ENCODE measurements at places on chromosomes 11 and 22. TPM values are rescaled to one million over a fixed set of nuclear protein-coding genes. Genes with fewer than 3 reads are reported as not detected.

GRCh38 chr11:65107078-65107477, 4.6 kb upstream of the TM7SF2 start:
- no peak for DNase-seq

DNA sequence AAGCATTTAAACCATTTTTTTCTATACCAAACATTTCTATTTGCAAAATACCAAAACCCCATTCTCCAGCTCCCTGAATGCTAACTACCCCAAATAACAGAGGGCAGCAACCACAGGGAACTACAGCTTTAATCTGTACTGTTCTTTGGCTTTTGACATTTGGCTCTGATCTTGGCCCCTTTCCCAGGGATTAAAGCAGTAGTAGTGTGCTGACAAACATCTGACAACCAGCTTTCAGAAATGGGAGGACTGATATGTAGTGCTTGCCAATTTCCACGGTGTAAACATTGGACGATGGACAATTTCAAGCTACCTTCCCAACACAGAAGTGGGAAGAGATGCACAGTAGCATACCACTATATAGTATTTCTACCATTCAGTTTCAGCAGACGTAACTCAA, 88.4 kb upstream of the TEAD1 start:
- DNase-seq, result no peak

DNA sequence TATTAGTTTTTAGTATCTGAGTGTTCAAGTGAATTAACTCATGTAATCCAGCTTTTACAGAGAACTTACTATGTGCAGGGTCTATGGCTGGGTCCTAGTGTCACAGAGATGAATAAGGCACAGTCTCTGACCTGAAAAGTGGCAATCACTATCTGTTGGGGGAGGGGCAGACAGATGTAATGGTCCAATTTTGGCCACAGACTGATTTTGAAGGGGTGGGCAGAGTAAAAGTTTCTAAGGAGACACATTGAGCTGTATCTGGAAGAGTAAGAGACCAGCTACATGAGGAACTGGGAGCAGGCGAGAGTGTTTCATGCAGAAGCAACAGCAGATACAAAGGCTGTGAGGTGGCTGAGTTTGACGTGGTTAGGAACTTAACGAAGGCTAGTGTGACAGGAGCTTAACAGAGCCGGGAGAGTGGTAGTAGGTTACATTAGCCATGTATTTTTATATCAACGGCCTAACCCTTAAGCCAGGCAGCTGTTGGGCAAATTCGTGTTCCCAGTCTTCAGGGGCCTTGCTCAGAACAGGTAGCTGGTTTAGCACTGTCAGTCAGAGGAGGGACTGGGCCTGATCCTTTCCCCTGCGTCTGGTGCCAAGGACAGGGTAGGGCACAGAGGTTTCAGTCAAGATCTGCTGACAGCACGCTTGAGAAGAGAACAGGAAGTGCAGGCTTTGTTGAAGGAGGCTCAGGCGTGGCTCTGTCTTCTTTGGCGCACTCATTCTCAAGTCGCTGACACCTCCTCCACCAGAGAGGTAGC, 1.4 kb upstream of the STIM1 start:
- DNase-seq, result no peak

- no peak for DNase-seq
Measured at GRCh38 chr22:29359469-29359868, 28.9 kb downstream of the AP1B1 start.

GRCh38 chr11:115462004-115462541, 42.1 kb downstream of the CADM1 start:
- no peak for DNase-seq

CHRDL2 gene
- not detected for total RNA-seq

Data from esophagus squamous epithelium (tissue), 5 donors.